ENCODE measurements at places on chromosomes 4 and X.
A peak's percentile ranks its signal among the peaks of the same experiment; 100 is the strongest.

DNA sequence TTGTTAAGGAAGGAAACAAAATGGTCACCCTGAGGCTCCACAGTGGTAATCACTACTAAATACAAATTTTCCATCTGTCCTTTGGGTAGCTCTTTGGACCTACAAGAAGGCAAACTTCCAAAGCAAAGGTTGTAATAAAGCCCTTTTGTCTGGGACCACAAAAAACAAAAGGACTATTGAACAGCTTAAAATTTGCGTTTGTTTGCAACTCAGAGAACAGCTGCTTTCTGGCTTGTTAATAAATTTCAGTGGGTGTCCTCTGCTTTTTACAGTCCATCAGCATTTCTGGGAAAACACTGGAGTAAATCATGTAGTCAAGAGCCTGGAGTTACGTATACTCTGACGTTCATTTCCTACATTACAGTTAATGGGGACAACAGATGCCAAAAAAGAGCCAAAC, 439.7 kb upstream of the DIAPH2 start:
- DNase-seq = no peak

- no peak for DNase-seq
Observed at GRCh38 chrX:101605728-101606127, 12.1 kb downstream of the ARMCX6 start.

- no peak for DNase-seq
Observed at GRCh38 chr4:156228676-156229075, 275.0 kb upstream of the CTSO start.

- DNase-seq = peak; percentile 33
Observed at GRCh38 chr4:158624889-158625478, 46.7 kb downstream of the C4orf46 start.

DNA sequence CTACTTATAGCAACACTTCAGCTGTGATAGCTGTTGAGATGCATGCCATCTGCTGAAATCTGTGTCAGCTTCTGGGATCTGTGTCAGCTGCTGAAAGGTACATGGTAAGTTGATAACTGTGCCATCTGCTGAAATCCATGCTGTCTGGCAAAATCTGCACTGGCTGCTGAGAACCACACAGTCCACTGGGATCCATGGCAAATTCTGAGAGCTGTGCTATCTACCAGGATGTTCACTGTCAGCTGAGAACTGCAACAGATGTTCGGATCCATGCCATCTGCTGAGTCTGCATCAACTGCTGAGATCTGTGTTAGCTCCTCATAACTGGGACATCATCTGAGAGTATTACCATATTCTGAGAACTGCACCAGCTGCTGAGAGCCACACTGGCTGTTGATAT, 430.5 kb upstream of the POU3F4 start:
- no peak for DNase-seq

- peak; percentile 23 for DNase-seq
Observed at GRCh38 chr4:108030332-108030731, 40.6 kb downstream of the HADH start.

- DNase-seq = peak; percentile 14
Observed at GRCh38 chrX:4240541-4241194, 527.2 kb upstream of the PRKX start.

DNA sequence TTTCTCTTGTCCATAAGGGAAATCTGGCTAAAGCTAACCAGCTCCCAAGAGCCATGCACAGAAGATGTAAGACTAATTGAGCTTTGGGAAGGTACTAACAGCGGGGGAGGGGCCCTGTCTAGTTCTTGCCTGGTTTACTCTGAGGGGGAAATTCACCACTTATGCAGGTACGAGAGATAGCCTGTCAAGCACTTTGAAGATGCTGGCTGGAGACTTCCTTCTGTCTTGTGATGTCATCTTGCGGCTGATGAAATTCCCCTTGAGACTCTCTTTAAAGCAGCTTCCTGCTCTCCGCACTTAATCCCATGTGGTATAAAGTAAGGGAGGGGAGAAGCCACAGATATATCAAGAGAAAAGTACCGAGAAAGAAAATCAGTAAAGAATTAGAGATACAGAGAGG, 345.3 kb downstream of the MAPK10 start:
- no peak for DNase-seq

DNA sequence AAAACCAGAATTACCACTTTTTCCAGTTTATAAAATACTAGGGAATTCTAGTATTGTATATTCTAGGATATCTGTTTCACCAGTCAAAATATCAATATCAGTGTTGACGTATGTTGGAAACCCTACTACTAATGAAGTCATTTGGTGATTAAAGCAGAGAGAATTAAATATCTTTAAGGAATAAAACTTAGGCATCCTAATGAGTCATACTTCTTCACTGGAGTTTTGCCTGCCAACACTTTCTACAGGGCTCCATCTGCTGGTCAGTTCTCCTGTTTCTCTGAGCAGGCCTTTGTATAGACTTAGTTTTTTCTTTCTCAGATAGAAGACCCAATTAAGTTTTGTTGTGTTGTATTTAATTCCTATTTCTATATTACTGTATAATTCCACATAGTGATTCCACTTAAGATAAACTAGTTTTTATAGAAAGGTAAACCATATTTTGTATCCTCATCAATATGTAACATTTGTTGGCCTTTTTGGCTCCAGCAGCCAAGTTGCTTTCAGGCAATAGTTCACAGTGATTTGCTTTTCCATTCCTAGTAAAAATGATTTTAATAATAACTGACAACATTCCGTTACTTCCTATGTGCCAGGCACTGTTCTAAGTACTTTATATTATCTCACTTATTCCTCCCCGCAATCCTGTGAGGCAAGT, 3.5 kb downstream of the AP1AR start:
- DNase-seq = peak; percentile 47

DNA sequence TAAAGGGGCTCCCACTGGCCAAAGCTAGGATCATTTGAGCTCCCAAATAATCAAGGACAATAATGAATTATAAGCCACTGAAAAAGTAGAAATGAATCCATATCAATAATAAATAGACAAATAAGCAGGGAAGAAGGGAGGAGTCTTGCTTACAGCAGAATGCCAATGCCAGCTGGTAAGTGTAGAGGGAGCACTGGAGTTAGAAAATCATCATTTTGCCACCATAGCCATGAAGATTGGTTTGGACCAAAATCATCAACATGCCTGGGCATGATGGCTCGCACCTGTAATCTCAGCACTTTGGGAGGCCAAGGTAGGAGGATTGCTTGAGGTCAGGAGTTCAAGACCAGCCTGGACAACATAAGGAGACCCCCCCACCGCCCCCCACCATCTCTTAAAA, 20.4 kb upstream of the SH3KBP1 start:
- DNase-seq = peak; percentile 25

GRCh38 chr4:139977838-139978609, 176.0 kb downstream of the MAML3 start:
- DNase-seq = no peak

- no peak for DNase-seq
Observed at GRCh38 chr4:188941524-188942119, 802.4 kb downstream of the TRIML1 start.

DNA sequence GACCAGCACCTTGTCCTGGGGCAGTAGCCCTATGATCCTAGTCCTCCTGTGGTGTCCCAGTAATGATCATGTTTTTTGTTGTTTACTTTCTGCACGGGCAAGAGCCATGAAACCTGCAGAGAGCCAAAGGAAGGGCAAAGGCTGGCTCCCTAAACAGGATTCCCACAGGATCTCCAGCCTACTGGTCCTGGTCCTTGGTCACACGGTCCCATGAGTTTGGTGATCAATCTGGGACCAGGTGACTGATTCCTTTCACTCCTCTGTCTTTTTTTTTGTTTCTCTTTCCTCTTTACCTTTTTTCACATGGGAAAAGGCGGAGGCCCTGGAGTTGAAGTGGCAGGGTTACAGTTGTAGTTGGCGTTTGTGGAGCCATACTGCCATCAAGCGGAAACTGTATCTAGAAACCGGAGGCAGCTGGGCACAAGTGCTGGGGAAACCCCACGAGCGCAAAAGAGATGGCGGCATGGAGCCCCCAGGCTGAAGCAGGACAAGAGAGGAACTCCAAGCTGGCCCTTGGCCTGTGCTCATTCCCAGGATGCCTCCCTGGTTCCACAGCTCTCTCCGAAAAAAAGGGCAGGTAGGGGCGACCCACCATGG, 34.6 kb downstream of the NBDY start:
- DNase-seq = no peak

- no peak for DNase-seq
Observed at GRCh38 chrX:78957049-78957767, 12.0 kb downstream of the P2RY10 start.

GRCh38 chrX:12497832-12498591, 293.2 kb upstream of the PRPS2 start:
- peak; percentile 29 for DNase-seq

- DNase-seq = no peak
Observed at GRCh38 chr4:169283114-169283509, 12.4 kb upstream of the SH3RF1 start.

DNA sequence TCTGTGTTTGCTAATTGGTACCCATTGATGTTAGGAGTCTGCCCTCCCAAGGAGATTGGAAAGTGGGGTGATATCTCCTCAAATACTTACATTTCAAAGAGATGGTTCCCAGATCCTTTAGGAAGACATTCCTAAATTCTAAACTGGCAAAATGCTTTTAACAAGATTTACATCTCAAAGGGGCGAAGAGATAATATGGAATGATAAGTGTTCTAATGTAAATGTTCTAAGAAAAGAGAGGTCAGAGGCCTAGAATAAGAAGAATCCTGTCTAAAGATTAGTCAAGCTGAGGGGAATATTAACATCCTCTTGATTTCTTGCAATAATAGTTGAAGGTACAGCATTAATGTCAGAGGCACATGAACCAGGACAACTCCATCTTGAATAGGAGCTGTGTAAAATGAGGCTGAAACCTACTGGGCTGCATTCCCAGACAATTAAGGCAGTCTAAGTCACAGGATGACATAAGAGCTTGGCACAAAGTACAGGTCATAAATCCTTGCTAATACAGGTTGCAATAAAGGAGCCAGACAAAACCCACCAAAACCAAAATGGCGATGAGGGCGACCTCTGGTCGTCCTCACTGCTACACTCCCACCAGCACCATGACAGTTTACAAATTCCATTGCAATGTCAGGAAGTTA, 2248.1 kb downstream of the ARAP2 start:
- DNase-seq = no peak

DNA sequence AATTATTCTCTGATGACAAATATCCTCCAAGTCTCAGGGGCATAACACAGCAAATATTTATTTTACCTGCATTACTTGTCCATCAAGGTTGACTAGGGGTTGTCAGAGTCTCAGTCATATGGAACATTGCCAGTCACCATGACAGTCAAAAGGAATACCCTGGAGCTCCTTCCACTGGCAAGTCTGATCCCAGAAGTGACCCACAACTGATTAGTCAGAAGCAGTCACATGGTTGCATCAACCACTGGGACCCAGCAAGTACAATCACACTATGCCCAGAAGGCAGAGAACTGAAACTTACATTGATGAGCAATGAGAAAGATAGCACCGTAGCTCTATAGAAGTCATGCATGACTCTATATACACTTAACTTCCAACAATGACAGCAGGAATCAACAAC, 41.9 kb upstream of the SOD3 start:
- DNase-seq = no peak

DNA sequence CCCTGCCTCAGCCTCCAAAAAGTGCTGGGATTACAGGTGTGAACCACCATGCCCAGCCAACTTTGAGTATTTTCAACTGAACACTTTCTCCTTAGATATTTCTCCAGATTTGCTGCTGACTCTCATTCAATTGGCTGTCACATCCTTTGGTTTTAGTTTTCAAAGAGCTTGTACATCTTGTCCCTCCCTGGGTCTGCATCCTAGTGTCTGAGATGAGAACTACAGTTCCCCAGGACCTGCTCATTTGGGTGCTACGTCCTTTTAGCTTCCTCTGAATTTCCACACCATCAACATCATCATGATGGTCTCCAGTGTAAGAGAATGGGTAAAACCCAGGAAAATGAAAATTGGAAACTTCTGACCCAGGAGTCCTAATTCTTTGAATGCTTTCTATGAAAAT, 312.9 kb downstream of the NLGN4X start:
- DNase-seq = no peak

GRCh38 chr4:59091146-59092142, 1981.3 kb upstream of the IGFBP7 start:
- DNase-seq = no peak

DNA sequence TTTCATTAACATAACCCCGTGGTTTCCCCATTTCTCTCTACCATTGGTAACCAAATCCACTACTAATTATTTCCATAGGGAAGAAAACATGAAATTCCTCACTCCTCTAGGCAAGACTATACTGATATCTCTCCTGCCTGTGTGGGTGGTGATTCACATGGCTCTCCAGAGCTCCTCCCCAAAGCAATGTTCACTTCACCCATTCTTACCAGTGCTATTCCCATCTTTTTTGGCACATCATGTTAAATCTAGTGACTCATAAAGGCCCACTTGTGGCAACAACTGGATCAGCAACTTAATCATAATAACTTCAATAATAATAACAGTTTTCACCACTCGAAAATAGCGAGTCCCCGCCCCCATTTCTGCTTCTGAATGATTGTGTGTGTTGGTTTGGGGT, 6.1 kb upstream of the HCCS start:
- no peak for DNase-seq

- no peak for DNase-seq
Observed at GRCh38 chr4:177222781-177223180, 86.9 kb upstream of the NEIL3 start.

DNA sequence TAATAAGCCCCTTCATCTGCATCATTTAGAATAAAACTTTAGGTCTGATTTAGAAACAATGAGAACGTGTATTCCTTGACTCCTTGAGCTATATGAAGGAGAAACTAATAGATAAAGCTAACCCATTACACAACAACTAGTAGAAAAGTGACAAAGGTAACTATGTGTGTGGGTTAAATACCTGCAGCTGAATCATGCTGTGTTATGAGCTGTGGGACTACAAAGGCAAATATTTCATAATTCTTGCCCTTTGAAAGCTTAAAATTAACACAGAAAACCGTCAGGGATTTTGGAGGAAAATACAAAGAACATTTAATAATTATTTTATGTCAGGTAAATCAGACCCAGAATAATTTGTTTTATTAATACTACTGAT, 898 bp upstream of the NDP start:
- DNase-seq = no peak

GRCh38 chr4:118732591-118733330, 47.6 kb downstream of the METTL14 start:
- DNase-seq = no peak

GRCh38 chr4:101825953-101826352, 35.4 kb downstream of the BANK1 start:
- DNase-seq = no peak

Data from RPMI8226 (cell line).